Kidney epithelial cell (primary cell): ENCODE measurements at places on chromosomes 5 and 9. TPM values are rescaled to one million over a fixed set of nuclear protein-coding genes. Genes with fewer than 3 reads are reported as not detected.

The IRX2 gene
- 2.8 and 5.5 TPM in 2 replicates for total RNA-seq

The BTNL9 gene
- total RNA-seq: 0.21 TPM in 1 of 2 replicates, not detected in the other

DNA sequence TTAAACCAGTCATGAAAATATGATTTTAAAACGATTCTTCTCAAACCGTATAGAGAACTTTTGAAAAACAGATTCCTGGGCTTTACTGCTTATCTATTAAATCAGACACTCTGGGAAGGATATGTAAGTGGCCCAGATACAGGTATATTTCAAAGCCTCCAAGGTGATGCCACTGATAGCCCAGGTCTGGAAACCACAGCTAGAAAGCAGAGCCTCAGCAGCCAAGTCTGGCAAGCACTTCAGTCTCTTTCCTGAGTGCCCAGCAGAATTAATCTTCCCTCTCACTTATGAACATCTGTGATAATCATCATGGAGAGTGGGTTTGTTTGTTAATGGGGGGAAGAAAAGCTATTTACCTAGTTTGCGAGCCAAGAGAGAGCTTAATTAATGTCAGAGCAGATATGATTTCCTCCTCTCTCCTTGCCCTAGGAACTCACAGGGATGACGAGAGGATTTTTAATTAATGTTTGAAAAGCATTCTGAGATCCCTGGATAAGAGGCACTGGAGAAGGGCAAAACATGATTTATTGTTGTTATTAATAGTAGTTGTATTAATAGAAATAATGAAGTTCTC, 368.4 kb downstream of the TLE1 start:
- DNase-seq: no peak

The C9orf153 gene
- not detected in 2 replicates for total RNA-seq

- no peak for DNase-seq
Measured at GRCh38 chr5:92890841-92891244, 690.2 kb downstream of the NR2F1-AS1 start.

The SCGB3A2 gene
- not detected in 2 replicates for total RNA-seq

The VAV2 gene
- 37.8 and 48.3 TPM in 2 replicates for total RNA-seq

The NSUN2 gene
- 50.0 and 62.8 TPM in 2 replicates for total RNA-seq

- no peak for DNase-seq
Measured at GRCh38 chr5:8227112-8227511, 358.2 kb downstream of the MTRR start.

DNA sequence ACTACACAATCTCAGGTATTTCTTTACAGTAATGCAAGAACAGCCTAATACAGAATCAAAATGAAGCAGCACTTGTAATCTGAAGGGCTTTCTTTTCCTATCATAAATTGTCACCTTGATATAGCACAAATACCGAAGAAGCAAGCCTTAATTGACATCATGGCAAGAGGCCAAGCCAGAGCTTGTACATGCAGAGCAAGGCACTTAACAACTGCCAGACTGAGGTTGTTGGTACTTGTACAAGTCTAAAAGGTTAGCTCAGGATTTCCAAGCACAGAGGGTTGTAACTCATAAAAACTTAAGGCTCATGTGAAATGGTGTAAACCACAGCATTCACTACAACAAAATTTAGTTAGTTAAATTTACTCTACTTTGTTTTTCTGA, 158.8 kb upstream of the SPEF2 start:
- DNase-seq: no peak

DNA sequence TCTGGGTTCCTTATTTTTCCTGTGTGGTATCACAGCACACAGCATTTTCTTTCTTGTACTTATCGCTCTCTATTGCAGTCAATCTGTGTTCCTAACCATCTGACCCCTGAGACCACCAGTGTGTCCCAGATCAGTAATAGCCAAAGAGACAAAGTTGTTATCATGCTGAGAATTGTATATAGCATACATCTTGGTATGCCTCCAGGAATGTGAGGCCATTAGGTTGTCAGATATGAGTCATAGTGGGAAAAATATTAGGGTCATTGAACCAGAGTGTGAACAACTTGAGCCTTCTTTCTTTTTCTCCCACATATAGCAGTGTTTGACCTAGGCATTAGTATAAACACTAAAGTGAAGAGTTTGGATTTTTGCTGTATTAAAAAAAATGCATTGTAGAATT, 106.3 kb downstream of the NDUFAF2 start:
- peak; percentile 52 for DNase-seq
